ENCODE measurements at places on chromosomes 2 and 18. TPM values are rescaled to one million over a fixed set of nuclear protein-coding genes. Genes with fewer than 3 reads are reported as not detected.

- no peak for DNase-seq
Measured at GRCh38 chr2:192571636-192572035, 376.9 kb upstream of the TMEFF2 start.

DNA sequence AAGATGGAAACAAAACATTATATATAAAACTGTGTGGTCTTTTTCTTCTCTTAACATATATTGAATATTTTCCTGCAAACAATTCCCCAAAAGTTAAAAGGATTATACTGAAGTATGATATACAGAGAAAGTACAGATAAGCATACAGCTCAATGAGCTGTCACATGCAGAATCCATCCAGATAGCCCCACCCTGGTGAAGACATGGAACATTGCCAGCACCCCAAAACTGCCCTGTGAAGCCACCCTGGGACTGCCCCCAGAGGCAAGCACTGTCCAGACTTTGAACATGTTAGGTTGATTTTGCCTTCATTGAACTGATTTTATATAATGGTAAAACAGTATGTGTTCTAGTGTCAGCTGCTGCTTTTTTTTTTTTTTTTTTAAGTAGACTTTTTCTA lies 112.3 kb upstream of the IL1R2 start:
- DNase-seq, result no peak

SCN1A gene
- 69.5 TPM for total RNA-seq

- no peak for DNase-seq
Measured at GRCh38 chr2:7264791-7265190, 347.6 kb downstream of the RNF144A start.

GRCh38 chr2:239742377-239742776 lies 282.8 kb downstream of the NDUFA10 start:
- no peak for DNase-seq

KIAA2012 gene
- 1.00 TPM for total RNA-seq

TGOLN2 gene
- 39.5 TPM for total RNA-seq

DNA sequence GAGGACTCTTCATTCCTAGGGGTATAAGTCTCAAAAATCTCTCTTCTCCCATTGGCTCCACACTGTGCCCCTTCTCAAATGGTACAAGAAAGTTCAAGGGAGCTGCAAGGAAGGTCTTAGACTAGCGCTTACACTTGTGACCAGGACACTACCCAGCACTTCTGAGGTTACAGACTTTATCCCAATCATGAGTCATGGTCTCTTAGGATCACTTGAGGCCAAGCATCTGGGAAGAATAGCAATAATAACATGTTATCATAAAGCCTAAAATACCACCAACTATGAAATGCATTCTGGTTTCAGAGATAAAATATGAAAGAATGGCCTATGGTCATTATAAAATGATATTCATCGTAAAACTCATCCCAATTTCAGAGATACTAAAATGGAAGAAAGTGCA lies 309.9 kb upstream of the PKDCC start:
- no peak for DNase-seq

GRCh38 chr2:16152071-16152927 lies 211.9 kb downstream of the MYCN start:
- DNase-seq, result no peak

- no peak for DNase-seq
Measured at GRCh38 chr2:228374741-228375140, 193.3 kb upstream of the SPHKAP start.

MYL12A gene
- 54.7 TPM for total RNA-seq

GRCh38 chr2:10378189-10378588 lies 69.9 kb downstream of the ODC1 start:
- DNase-seq, result no peak

PIKFYVE gene
- total RNA-seq, result 39.3 TPM
